Left cardiac atrium (tissue), 4 donors: ENCODE measurements at places on chromosomes 3 and 15.

GRCh38 chr3:10459954-10460754 lies 45.2 kb downstream of the ATP2B2 start:
- peak; percentile 46 for DNase-seq

DNA sequence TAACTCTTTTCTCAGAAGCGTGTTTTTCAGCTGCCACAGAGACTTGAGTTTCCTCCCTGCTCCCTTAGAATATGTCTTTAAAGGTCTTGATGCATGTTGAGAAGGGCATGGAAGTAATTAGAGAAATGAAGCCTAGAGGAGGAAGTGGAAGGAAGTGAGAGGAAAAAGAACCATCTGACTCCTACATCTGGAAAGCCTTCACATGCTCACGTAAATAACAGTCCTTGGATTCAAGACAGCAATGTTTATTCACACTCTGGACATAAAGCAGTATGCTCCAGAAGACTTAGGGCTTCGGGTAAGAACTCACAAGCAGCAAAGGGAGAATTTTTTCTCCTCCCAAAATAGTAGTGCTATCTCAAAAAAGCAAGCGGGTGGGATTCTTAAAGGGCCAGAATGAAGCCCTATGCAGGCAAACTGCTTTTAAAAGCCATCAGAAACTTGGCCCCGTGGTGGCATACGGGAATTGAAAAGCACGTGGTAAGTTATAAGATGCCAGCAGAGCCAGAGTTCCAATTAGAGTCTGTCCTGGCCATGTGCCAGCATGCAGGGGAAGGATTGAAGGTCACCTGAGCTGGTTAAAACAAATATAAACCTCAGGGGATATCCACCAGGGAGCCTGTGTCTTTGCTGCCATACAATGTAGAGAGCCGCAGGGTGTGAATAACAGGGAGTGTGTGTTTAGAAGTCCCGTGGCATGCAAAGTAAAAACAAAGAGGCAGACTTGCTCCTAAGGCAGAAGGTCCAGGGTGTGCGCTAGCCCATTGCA lies 380.8 kb upstream of the NDN start:
- no peak for DNase-seq

DNA sequence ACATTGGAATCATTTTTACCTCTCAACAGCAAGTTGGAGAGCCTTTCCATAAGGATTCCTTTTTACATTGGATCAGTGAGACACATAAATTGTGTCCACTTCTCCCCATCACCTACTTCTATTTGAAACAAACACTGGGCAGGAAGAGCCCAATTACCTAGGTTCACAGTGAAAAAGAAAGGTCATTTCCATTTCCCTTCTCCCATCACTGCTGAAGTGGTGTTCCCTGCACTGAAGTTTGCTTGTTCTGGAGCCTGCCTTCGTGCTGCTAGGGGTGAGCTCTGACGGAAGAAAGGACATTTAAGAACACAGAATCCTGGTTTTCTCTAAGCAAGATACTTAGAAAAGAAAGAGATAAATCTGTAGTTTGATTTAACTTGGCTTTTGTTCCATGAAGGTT lies 123.8 kb upstream of the ZBTB20 start:
- DNase-seq = no peak

- DNase-seq = no peak
Measured at GRCh38 chr3:78140866-78141265, 1101.0 kb downstream of the ROBO2 start.
